Esophagus squamous epithelium (tissue), 5 donors: ENCODE measurements at places on chromosomes 7 and 10.
A peak's percentile ranks its signal among the peaks of the same experiment; 100 is the strongest.

DNA sequence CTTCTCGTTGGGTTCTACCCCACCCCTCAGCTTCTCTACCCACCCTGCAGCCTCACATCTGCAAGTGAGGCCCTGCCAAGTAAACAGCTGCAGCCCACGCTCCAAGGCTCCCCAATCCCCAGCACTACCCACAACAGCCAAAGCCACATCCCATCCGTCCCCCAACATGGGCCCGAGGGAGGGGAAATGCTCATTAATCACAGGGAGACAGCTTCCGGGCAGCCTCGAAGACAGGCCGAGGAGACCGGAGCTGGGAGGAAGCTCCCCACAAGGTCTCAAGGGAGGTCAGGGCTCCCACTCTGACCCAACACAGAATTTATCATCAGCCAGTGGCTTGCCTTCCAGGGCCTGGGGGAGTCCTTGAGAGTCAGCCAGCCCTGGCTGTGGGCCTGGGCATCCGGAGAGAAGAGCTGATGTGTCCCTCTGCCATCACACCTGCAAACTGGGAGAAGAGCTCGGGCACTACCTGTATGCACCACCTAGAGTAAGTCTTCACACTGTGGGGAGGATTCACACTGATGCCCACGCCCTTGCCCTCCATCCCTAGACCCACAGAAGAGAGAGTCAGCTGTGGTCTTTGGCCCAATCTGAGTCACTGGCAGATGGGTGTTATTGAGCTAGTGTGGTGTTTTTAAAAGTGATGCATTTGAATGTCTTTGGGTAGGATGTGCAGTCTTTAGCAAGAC is 115.5 kb upstream of the ZMIZ1 start:
- no peak for DNase-seq

DNA sequence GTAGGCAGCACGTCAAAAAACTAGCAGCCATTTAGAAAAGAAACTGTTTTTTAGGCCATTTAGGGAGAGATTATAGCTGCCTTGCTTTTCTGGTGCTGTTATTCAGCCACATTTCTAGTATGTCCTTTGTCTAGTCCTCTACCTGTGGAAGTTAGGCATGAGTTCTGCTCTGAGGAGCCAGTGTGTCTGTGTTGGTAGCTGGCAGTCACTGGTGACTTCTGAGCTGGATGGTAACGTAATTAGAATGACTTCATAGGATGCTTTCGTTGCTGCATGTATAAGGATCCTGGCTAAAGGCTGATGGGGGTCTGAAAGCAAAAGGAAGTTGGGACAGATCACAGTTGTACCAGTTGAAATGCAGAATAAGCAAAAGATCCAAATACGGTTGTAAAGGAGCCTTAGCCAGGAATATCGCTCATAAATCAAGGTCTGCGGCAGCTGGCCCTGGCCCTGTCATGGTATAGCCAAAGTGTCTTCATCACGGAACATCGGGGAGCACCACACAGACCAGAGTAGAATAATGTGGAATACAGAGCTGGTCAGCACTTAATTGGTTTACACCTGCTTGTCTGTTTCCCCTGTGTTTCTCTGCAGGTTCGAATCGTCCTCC is 226.7 kb downstream of the EXOC4 start:
- DNase-seq, result no peak

DNA sequence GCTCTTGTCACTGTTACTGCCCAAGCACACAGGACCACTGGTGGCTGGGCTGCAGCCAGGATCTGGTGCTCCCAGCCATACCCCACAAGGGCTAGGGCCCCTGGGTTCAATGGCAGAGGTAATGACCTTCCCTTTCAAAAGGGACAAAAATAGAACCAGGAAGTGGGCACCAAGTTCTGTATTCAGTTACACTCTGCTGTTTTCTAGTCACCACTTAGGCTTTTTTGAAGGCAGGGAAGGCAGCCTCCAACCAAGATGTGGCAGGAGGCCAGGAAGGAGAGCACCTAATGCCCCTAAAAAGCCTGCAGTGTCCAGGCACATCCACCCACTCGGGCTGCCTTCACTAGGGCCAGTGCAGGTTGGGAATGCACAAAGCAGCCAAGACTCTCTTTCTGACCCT is 47.8 kb downstream of the NOD1 start:
- no peak for DNase-seq

DNA sequence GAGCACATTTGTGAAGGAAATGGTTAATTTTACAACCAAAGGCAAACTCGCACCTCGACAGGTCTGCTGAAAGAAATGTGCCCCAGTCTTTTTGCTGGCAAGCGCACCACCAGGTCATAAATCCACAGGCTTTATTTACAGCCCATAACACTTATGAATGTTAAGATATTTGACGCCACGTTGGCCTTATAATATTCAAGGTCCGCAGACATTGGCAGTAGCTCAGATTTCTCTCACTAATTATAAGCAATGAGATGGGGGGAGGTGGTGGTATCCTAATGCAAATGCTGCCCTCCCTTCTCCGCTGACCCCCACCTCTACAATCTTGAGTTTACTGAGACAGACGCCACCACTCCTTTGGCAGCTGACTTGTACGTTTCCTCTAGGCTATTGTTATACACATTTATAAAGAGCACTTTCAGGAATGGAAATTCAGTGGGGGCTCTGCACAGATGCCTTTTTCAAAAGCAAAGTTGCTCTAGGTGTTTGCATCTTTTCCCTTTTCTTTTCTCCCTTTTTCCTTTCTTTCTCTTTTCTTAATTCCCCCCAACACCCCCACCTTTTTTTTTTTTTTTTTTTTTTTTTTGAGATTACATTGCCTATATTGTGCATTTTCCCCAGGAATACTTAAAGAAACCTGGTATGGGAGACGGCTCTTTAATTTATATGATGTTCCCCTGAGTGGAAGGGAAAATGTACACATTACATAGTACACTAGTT is 6.7 kb downstream of the TCF7L2 start:
- no peak for DNase-seq

DNA sequence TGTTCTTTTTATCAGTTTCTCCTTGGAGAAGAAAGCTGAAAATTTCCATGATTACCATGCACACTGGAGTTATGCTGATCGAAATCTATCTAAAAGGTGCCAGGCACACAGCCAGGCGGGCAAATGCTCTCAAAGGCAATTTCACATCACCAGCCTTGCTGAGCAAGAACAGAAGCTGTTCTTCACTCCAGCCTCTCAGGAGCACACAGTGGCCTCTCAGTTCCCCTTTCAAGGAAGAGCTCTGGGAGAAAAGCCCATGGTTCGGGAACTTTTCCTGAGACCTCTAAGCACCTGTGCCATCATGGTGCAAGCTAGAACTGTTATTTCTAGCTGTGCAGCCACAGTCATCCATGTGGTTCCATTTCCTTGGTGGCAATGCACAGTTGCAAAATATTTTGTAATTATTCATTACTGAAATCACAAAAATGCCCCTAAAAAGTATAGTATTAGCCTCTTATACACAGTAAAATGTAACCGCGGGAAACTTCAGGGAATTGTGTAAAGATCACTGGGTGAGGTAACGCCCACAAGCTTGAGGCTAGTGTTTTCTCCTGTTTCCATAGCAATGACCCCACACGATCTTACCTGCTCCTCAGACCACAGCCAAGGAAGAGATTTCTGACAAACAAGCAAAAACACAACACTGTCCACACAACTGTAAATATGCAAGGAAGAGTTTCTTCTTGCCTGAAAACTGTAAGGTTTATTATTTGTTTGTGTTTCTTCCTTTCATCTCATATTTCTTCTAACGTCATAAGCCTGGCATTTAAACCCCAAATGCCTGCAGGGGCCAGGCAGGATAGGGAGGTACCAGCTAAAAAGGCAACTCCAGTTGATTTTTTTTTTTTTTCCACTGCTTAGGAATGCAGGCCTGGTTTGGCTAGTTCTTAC is 121.2 kb downstream of the FAM107B start:
- no peak for DNase-seq

- no peak for DNase-seq
These were observed 51.2 kb downstream of the KIF5B start for GRCh38 chr10:32005050-32005449.

DNA sequence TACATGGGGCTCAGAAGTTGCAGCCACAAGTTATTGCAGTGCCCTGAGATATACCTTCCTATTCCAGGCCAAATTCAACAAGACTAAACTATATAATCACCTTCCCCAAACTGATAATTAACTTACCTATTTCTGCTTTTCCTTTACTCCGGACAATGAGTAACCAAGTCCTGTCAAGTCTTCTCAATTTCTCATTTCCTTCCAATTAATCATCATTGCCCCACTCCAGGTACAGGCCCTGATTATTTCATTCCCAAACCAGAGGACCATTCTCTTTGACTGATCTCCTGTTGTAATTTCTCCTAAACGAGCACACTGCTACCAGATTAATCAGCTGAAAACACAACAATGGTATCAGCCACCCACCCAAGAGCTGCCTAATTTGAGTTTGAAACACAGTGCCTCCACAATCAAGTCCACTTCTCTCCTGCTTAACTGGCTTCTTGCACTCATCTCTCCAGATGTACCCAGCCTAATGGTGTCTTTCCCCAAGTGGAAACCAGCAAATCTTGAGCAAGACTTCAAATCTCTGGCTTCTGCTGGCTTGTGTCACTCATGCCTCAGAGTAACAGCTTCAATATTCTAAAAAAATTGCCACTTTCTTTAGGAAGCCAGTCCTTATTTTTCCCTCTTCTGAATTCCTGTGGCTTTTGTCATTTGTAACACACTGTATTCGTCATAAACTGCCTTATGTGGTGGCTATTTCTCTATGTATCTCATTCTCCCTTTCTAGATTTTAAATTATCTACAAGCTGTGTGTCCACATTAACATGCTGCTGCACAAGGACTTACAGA is 89.1 kb downstream of the CDK6 start:
- DNase-seq, result no peak

DNA sequence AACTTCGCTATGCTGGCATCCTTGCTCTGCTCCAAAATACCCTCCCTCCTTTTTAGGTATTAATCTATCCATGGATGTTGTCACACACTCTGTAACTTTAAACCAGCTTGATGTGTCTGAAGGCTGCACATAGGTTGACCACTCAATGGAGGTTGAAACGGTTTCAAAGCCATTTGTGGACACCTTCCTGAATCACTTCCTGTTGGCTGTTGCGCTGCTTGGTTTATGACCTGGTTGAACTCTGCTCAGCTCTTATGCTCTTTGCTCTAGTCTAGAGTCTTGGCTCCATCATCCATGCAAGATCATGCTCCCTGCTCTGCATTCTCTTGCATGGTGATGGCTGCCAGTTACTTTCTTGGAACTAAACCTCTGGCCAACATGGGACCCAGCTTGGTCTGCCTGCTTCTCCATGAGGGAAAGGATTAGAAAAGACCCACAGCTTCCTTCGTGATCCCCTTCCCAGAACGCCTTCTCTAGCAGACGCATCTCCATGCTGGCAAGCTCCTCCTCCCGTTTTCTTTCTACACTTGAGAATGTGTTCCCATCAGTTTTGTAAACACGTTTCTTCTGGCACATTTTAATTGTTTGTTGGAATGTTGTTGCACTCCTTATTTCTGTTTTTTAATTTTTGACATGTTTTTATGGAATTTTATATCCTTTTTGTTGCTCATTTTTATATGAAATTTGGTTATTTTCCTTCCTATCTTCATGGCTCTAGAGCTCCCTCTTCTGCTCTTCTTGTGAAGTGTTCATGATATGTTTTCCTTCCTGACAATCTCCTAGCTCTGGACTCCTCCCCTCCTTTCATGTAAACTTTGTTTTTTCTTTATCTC is 149.8 kb downstream of the XPNPEP1 start:
- DNase-seq, result no peak

GRCh38 chr10:78756604-78757343 is 312.0 kb upstream of the ZMIZ1 start:
- DNase-seq, result peak; percentile 37

- DNase-seq, result no peak
These were observed 30.6 kb downstream of the ECHDC3 start for GRCh38 chr10:11772575-11773288.

GRCh38 chr7:51180092-51180491 is 136.5 kb downstream of the COBL start:
- no peak for DNase-seq

- no peak for DNase-seq
These were observed 39.1 kb downstream of the PODXL start for GRCh38 chr7:131517218-131517923.

- DNase-seq, result no peak
These were observed 173.5 kb downstream of the BAMBI start for GRCh38 chr10:28850784-28851183.

- DNase-seq, result no peak
These were observed at the start of the genes ACTR3C and LRRC61 for GRCh38 chr7:150322833-150323681. ACTR3C (minus strand) TSS chr7:150323545; CDS start chr7:150295296, 28,249 bp downstream. LRRC61 (plus strand) TSS chr7:150323355; CDS start chr7:150336862, 13,507 bp downstream.

- DNase-seq, result no peak
These were observed 40.1 kb downstream of the RBM28 start for GRCh38 chr7:128303643-128304042.

GRCh38 chr7:98091523-98091922 is 15.1 kb upstream of the LMTK2 start:
- DNase-seq, result no peak

DNA sequence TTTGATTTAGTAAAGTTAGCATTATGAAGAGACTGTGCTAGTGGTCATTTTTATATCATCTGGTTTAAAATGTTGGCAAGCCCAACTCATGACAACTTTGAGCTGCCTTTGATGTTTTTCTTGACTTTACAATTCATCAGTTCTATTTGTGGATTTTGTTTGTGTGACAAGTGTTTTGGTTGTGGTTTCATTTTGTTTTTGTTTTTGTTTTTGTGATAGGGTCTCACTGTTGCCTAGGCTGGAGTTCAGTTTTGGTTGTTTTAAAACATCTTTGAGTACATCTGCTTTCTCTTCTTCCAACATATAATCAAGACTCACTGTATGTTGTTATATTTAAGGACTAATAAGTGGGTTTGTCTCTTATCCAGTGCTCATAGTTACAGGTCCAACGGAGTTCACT is 17.6 kb upstream of the SFR1 start:
- DNase-seq, result no peak

GRCh38 chr10:77890097-77890496 is 36.5 kb downstream of the DLG5 start:
- no peak for DNase-seq

DNA sequence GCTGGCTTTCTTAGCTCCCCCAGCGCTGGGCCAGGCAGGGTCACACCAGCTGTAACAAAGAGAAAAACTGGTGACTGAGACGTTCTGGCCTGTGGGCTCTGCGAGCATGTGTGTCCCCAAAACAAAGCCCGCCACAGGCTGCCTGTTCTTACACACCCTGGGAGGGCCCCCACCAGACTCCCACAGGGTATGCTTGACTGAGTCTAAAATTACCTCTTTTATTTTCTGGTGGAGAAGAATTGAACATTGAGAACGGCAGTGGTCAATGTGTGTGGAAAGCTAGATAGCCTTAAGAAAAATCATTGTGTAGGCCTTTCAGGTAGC is 808 bp downstream of the C10orf71 start:
- DNase-seq, result no peak

- no peak for DNase-seq
These were observed 412 bp upstream of the PPIA start for GRCh38 chr7:44796034-44796503.

DNA sequence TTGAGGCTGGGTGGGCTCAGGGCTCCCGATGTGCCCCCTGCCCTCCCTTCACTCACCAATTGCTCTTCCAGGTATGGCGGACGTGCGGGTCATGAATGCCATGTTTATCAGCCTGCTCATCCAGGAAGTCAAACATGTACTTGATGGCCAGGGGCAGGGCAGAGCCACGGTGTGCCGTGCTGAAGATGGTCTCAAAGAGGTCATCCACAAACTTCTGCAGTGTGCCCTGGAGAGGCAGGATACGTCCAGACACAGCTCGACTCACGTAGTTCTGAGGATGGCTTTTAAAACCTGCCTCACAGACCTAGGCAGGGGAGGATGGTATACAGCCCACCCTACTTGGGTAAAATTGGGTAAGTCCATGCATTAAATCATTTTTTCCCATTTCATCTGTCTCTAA is 431.2 kb downstream of the PLXNA4 start:
- DNase-seq, result no peak
